ENCODE measurements at places on chromosomes 4 and X.
A peak's percentile ranks its signal among the peaks of the same experiment; 100 is the strongest.

GRCh38 chr4:47551682-47552081 is 66.6 kb downstream of the ATP10D start:
- DNase-seq: no peak

DNA sequence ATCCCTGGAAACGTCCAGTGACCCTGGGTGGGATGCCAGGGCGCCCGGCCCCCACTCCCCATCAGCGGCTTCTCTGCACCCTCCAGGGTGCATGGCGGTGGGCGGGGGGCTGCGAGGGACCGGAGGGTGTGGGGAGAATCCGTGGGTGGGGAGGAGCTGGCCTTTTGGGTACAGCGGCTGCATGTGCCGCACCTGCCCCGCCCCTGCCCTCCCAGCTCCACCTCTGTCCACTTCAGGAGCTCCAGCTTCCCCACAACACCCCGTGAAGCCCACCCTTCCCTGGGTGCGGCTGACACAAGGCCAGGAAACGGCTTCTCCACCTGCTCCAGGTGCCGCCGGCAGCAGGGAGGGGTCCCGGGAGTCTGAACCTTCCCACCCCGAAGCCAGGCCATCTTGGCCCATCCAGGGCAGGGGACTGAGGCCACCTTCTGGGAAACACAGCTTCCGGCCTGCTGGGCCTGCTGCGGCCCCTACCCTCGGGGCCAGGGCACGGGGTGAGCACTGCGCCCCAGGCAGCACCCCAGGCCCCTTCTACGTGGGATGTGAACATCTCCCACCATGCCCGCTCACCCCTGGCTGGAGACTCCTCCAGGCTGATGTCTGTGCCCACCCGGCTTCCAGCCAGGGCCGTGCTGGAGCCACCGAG is 34.6 kb downstream of the CPLX1 start:
- no peak for DNase-seq

DNA sequence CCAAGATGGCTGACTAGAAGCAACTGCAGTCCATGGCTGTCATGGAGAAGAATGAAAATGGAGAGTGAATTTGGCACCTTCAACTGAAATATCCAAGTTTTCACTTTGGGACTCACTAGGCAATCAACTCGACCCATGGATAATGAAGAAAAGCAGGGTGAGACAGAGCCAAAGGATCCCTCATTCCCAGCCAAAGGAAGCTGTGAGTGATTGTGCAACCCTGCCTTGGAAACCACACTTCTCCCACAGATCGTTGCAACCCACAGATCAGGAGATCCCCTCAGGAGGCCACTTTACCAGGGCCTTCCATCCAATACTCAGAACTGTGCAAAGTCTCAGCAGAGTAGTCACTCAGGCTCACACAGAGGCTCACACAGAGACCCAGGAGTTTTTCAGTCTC is 4.5 kb downstream of the CFAP299 start:
- no peak for DNase-seq

GRCh38 chrX:29518100-29518499 is 697.3 kb upstream of the MAGEB2 start:
- DNase-seq: no peak

DNA sequence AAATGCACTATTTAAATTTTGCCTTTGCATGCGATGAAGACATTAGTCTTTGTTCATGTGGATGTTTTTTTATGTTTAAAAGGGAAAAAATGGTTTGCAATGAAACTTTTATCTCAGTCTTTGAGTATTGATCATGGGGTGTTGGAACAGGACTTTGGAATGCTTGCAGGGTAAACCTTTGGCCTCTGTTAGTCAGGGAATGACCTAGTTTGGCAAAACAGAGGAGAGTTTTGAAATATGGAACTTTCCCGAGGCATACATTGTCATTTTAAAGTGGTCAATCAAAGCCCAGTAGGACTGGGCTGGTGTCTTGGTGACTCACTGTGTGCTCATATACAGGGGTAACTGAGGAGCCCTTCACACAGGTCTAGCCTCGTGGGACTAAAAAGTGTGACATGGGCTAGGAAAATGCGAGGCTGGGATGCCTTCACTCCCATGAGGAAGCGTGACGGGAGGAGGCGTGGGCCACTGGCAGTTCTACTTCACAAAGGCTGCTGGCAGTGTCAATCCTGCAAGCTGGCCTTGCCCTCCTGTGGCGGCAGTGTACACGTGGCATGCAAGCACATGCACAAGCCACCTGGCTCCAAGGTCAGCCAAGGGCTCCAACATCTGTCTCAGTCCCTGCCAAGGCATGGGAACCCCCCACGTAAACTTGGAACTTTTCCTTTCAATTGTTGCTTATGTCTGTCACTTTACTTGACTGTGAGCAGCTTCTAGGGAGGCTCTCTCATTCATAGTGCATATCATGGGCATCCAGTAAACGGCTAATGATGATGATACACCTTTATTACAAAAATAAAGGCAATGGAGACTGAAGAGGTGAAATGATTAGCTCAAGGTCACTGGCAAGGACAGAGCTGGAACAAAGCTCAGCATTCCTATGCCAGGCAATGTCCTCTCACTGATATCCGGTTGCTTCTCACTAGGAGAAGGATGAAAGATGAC is 5.2 kb upstream of the F11 start:
- DNase-seq: no peak

DNA sequence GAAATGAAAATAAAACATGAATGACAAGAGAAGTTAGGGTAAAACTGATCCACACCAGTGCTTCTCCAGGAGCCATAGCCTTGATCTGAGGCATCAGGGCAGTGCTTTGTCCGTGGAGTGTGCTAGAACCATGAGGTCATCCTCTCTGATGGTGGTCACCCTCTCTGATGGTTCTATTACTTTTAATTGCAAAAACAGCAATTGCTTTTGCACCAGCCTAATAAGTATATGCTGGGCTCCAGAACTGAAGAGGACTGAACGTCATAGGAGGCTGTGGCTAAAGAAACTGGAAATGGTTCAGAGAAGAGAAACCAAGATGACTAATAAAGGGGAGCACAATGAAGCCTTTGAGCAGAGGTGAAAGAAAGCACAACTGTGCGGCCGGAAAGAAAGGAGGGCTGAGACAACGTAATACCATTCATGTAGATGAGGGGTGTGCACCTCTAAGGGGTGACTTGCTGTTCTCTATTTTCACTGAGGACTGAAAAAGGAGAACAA is 17.0 kb upstream of the TMEM154 start:
- DNase-seq: peak; percentile 84

DNA sequence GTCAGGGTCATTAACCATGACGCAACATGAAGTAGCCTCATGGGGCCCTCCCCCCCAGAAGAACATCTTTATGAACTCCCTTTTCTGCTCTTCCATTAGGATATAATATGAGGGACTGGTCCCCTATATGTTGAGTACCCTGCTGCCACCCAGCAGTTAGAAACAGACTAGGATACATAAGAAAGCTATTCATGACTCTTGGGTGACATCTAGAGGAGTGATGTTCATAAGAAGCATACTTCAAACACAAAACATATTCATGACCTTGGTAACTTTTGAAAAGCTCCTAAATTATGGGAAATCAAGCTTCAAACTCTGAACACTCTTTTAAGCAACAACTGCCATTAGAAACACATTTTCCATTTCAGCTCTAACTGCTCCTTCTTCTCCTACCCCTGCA is 155.2 kb upstream of the SPIN4 start:
- peak; percentile 6 for DNase-seq

GRCh38 chrX:71095981-71096759 is 519 bp downstream of the FOXO4 start:
- no peak for DNase-seq

DNA sequence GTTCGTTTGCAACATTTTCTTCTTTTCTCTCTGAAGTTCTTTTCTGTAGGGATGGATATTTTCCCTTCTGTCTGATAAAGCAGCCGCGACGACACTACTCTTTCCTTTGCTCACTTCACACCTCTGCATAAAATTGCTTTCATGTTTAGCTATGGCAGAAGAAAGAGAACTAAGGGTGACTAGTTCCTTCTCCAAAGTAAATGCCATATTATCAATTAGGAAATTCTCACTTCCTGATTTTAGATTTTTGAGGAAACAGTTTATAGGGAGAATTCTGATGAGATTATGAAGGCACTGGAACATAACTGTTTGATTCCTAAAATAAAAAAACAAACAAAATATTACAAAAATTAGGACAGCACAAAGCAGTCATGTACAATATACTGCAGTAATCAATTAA is 29.2 kb downstream of the FANCB start:
- no peak for DNase-seq

- no peak for DNase-seq
Measured at GRCh38 chr4:158299459-158300007, 89.2 kb downstream of the TMEM144 start.

GRCh38 chr4:3472411-3473141 is 9.5 kb downstream of the DOK7 start:
- no peak for DNase-seq

- DNase-seq: no peak
Measured at GRCh38 chr4:163344147-163345125, 744 bp downstream of the NPY5R start.

DNA sequence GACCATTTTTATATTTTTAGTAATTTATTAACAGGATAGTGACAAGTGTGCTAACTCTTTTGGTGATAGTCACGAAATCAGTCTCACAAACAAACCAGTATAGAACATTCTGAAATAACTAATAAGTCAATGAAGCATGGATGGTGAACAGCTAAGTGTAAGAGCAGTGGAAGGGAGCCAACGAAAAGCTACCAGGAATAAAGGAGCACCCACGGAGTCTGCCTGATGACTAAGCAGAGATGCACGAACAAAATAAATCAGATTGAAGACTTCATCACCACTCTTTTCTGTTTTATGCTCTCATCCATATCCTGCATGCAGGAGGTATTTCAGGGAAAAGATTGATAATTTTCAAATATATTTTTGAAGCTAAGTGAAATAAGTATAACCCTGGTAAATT is 891.1 kb upstream of the HS3ST1 start:
- DNase-seq: no peak

GRCh38 chr4:69830560-69831269 is 29.2 kb downstream of the SULT1E1 start:
- DNase-seq: no peak

Measured in activated CD4-positive, alpha-beta T cell treated with anti-CD3 and anti-CD28 coated beads, Interleukin-2, Interleukin-4, amounts not matched to agents 100 ng/mL and 50 ng/mL, durations not matched to agents 16 hours and 8 hours (primary cell).